Heart left ventricle (tissue), 16 donors: ENCODE measurements at places on chromosomes 16 and 17. TPM values are rescaled to one million over a fixed set of nuclear protein-coding genes. Genes with fewer than 3 reads are reported as not detected.
A peak's percentile ranks its signal among the peaks of the same experiment; 100 is the strongest.

- peak; percentile 37 for DNase-seq
Observed at GRCh38 chr17:34756637-34757021, 177.2 kb downstream of the TMEM132E start.

GRCh38 chr16:31421587-31421986, 6.6 kb downstream of the COX6A2 start:
- no peak for DNase-seq

DNA sequence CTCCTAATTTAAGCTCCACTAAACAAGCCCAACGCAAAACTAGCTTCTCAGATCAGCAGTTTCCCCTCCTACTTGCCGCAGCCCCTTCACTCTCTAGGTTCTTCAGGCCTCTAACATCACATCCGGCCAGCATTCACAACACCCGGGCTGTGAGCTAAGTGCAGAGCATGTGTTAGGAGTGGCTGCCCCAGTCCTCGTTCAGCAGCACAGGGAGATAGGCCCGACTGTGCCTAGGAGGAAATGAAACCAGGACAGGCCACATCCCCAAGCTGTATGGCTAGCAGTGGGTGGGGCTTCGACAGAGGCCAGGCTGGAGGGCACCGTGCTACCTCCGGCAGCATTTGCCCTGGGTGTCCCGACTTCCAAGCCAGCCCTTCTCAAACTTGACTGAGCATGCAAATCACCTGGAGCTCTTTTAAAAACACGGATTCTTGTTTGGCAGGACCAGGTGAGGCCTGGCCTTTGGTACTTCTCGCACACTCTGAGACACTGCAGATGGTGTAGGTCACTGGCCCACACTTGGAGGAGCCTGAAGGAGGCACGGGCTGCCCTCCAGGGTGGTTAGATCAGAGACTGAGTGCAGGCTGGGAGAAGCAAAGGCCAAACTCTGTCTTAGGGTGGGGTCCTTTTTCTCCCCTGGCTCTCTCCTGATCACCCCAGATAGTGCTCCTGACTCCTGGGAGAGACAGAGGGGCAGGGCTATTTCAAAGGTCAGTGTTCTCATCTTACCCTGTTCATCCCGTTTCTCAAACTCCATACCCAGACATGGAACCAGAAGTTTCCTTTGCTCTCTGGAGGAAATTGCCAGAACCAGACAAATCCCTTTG, 202.0 kb downstream of the C16orf78 start:
- DNase-seq: peak; percentile 50

DNA sequence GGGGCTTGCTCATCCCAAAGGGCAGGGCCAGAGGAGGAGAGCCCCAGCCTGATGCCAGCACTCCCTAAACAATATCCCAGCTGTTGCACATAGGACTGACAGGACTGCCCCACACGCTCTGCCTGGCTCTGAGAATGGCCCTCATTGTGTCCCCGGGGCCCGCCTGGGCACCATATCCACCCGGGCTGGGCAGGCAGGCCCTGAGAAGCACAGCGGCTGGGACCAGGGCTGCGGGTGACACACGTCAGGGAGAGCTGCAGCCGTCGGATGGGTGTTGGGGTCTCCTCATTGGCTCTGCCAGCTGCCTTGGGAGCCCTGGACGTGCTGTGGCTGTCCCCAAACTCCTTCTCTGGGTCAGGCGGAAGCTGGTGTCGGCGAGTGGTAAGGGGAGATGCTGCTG, 4.2 kb downstream of the BCAR1 start:
- DNase-seq: no peak

DNA sequence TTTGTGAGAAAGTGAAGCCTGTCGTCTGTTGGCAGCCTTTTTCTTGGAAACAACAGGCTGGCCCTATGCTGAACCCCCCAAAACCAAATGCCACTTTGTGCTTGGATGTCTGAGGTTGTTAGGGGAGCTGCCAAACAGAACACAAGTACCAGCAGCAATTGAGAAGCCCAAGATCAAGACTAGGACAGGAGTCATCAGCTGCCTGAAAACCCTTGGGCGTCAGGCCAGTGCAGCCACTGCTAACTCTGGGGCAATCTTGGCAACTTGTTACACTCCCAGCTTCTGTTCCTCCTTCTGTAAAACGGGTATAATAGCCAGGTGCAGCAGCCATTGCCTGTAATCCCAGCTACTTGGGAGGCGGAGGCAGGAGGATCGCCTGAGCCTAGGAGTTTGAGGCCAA, 9.3 kb upstream of the LRRC59 start:
- DNase-seq: no peak

- no peak for DNase-seq
Observed at GRCh38 chr16:80804056-80804525, 307 bp downstream of the CDYL2 start.

DNA sequence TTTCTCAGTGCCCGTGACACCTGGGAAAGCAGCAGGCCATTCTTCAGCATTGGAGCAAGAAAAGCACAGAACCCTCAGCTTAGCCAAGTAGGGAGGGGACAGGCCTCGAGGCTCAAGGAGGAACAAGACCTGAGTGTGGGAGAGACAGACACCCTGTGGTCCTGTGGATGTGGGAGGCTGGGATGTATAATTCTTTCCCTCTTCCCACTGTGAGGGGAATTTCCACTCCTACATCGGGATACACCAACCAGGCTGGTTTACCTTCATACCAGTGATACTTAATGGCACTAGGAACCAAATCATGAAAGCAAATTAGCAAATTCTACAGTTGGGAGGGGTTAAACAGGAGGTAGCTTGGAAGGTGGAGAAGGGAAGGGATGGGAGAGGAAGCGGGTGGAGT, 41.7 kb downstream of the LYRM1 start:
- DNase-seq: no peak

DNA sequence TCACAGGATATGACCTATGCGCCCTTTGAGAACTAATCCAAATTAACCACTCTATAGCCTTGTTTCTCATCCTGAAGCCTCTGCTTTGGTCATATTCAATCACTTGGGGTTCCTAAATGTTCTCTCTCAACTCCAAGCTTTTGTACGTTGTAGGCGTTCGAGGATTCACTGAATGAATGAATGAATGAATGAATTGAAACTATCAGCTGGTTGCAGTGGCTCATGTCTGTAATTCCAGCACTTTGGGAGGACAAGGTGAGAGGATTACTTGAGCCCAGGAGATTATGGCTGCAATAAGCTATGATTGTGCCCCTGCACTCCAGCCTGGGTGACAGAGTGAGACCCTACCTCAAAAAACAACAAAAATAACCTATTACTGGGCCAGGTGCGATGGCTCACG, 5.9 kb upstream of the SUMO2 start:
- DNase-seq: no peak

- no peak for DNase-seq
Observed at GRCh38 chr16:85550422-85550864, 62.7 kb upstream of the GSE1 start.

DNA sequence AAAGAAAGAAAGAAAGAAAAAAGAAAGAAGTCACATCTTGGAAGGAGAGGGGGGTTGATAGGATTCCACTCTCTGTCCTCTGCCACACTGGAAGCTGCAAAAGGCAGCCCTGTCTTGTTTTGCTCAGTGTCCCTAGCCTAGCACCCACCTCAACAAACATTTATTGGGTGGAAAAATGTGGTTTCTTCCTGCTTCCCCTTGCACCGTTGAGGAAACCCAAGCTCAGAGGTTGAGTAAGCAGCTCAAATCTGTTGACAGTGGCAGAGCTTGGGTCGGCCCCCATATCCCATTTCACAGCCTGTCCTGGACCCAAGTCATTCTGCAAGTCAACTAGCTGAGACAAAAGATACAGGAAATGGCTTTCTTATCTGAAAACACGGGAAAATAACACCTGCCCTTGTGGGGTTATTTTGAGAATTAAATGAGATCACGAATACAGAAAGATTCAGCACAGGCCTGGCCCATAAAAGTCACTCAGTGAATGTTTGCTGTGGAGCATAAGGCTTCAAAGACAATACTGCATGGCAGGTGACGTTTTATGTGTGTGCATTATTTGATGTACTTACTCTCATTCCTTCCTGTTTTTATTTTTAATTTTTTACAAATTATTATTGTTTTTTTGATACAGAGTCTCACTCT, 63.6 kb downstream of the SCNN1B start:
- no peak for DNase-seq

KRT31 gene
- not detected for total RNA-seq

ZNF830 gene
- 7.6 TPM for total RNA-seq
